ENCODE measurements at places on chromosomes 11 and 22.

DNA sequence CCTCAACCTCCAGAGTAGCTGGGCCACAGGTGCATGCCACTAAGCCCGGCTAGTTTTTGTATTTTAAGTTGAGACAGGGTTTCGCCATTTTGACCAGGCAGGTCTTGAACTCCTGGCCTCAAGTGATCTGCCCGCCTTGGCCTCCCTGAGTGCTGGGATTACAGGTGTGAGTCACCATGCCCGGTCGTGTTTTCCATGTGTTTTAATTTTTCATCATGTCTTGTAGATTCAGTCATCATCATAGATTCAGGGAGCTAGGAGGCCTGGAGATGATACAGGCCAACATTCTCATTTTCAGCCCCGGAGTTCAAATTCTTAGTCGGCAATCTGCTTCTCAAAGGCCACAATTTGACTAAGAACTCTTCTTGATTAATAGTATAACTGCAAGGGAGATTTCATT lies 73.5 kb upstream of the GRAMD1B start:
- DNase-seq, result no peak

GRCh38 chr11:107565219-107565937 lies at the start of gene ALKBH8:
ALKBH8 (minus strand) TSS chr11:107565735; CDS start chr11:107560893, 4,842 bp downstream.
- DNase-seq, result peak; percentile 91

GRCh38 chr11:100712583-100712982 lies 25.5 kb downstream of the ARHGAP42 start:
- DNase-seq, result no peak

- no peak for DNase-seq
Observed at GRCh38 chr11:109140857-109141515, 281.0 kb upstream of the C11orf87 start.

DNA sequence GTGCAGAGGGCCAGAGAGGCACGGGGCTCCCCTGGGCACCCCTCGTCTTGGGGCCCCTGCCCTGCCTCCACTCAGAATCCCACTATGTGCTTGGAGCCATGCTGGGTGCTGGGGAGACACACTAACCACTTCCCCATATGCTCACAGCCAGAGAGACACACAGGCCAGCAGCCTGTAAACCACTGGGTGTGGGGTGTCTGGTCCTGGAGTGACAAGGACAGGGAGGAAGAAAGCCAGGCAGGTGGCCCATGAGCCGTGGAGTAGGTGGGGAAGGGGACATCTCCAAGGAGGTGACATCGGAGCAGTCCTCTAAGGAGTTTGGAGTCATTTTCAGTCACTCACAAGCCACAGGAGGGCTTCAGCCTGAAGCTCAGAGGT lies 58.9 kb downstream of the CDKN1C start:
- peak; percentile 30 for DNase-seq

Measured in suppressor macrophage treated with lipopolysaccharide for 4 hours (primary cell).